BE2C (cell line): ENCODE measurements at places on chromosomes 7 and 10.

GRCh38 chr7:55034776-55035175 lies 16.0 kb downstream of the EGFR start:
- DNase-seq: no peak

- no peak for DNase-seq
Measured at GRCh38 chr10:75565286-75566251, 134.1 kb downstream of the LRMDA start.

DNA sequence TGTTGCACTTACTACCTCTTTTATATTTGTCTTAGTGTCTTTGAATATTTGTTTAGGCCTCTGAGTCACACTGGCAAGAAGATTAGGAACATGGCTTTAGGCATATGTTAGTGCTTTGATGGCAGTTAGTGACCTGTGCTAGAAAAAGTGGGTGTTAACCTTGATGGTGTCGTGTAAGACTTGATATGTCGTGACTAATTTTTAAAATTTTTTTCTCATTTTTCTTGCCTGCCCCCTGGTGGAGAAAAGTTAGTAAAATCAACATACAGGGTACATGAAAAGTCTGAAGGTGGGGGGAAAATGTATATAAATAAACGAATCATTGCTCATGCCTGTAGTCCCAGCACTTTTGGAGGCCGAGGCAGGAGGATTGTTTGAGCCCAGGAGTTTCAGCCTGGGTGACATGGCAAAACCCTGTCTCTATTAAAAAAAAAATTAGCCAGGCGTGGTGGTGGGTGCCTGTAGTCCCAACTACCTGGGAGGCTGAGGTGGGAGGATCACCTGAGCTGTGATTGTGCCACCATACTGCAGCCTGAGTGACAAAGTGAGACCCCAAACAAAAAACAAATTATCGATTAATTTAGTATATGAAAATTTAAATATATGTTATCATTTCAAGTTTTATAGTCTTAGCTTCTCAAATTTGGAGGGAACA lies 44.6 kb downstream of the TAX1BP1 start:
- DNase-seq: peak; percentile 15

DNA sequence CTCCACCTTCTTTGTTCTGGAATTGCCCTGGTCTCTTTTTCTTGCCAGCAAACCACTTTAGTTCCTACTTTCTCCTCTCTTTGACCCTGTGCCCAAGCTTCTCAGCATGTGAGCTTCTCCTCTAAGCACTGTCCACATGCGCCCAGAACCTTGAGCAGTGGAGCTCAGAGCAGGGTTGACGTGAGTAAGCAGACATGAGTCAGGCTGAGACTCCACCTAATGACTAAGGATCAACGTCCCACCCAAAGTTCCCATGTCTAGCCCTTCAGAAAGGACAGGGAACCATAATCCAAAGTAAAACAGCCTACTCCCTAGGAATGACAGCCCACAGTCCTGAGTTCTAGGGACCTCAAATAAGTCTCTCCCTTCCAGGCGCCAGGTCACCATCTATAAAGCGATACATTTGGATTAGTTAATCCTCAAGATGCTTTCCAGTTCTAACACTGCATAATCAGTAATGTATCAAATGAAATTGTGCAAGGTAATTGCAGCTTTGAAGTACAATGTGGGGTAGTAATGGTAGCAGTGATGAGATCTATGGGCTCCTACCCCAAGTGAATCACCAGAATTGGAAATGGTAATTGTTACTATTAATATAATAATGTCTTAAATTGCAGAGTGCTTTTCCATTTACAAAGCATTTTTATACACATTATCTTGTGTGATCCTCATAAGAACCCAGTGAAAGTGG lies 44.5 kb downstream of the KCNMA1 start:
- DNase-seq: no peak

DNA sequence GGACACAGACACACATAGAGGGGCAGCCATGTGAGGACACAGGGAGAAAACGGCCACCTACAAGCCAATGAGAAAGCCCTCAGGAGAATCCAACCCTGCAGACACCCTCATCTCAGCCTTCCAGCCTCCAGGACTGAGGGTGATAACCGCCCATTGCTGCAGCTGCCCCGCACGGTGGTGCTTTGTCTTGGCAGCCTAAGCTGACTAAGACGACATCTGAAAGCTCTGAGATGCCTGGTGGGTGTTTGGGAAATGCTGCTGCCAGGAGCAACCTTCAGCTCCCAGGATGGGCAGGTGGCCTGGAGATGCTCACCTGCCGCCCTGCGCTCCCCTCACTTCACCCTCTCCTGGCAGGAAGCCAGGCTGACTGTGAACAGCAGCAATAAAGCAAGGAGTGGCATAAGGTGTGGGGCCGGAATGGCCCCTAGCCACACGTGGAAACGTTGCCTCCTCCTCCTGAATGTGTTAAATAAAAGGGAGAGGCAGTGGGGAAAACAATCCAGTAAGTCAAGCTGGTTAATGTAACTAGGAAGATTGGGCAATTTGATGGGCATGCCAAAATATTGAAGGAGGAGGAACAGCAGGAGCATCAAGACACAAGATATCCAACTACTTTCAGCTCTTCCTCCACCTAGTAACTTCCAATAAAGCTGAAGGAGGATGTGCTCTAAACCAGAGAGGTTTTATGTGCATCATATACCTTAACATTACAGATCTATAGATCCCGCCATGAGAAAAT lies 121.5 kb downstream of the TNS3 start:
- DNase-seq: no peak
